ENCODE measurements at places on chromosomes 3 and 15.

GRCh38 chr15:68574629-68575028, 4.2 kb upstream of the CORO2B start:
- DNase-seq = no peak

DNA sequence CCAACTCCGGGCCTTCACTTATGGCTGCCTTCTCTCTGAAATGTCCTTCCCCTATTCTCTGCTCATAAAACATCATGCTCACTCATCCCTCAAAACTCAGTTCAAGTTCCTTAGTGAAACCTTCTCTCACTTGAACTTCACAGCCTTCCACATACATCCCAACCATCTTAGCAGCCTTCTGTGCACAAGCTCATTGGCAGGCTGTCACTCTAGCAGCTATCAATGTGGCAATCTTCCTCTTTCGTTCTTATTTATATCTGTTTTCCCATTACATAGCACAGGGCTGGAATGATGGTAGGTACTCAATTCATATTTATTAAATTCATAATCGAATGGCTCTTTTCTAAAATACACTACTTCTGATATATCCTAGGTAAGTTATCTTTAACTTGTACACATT, 66.4 kb upstream of the MCTP2 start:
- no peak for DNase-seq

- no peak for DNase-seq
Measured at GRCh38 chr15:100291106-100291505, 50.7 kb downstream of the ADAMTS17 start.

DNA sequence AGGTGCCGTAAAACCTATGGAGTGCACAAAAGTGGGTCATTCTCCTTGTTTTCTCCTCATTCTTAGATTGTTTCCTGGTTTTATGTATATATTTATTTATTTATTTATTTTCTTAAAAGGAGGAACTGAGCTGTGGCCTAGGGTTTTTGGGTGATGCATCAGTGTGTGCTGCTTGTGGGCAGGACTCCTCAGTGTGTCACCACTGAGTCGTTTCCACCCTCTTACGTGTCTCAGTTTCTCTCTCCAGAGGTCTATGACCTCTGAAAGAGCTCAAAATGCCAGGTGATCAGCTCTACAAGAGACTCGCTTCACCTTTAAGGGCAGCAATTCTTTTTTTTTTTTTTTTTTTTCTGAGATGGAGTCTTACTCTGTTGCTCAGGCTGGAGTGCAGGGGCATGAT, 72.9 kb downstream of the CD200 start:
- no peak for DNase-seq

DNA sequence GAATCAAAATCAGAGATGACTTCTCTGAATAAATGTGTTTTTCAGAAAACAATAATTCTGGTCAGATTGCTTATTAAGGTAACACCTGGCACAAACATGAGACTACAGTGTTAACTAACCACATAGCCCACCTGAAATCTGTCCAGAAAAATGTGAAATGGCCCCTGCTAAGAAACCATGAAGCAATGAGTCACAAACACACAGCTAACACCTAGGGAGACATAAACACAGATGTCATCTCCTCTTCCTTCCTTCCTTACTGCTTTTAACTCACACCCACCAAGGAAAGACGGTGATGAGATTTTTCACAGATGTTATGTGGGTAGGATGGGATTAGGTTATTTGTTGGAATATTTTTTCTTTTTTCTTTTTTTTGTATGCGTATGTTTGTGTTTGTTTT, 315.0 kb upstream of the STAC start:
- DNase-seq = no peak

DNA sequence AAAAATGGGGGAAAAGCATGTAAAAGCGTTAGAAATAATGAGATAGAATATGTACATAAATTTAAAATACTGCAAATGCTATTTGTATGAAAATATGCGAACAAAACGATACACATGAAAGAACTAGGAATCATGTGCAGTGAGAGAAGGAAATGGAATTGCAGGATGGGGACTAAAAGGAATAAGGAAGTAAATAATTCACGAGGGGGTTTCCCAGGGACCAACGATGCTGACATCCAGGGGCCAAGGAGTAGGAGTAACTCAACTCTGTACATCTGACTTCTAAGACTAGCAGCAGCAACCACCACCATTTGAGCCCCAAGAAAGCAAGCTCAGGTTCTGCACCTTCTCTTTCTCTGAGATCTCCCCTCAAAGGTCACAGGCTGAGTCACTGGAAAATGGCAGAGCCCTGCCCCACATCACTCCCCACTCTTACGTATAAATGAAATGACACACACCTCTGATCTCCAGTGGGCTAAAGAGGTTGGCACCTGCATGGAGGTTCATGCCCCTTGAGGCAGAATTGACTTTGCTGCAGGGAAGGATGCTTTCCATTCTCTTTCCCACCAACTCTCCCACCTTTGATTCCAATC, 100.0 kb upstream of the DLG1 start:
- no peak for DNase-seq

- DNase-seq = no peak
Measured at GRCh38 chr3:106204160-106204868, 335.5 kb upstream of the CBLB start.

DNA sequence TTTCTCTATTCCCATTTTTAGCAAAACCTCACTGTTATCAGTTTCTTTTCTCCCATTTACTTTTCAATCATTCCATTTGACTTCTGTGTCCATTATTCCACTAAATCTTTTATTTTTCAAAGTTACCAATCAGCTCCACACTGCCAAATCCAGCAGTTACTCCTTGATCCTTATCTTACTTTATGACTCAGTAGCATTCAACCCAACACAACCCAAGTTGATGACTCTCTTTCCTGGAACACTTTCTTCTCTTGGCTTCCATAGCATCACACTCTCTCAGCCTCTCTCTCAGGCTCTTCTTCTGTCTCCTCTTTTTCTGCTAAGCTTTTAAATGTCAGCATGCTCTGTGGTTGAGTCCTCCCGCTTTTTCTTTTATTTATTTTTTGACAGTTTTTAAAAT, 36.3 kb downstream of the RASGRP1 start:
- DNase-seq = no peak

Data from central memory CD4-positive, alpha-beta T cell (primary cell).